ENCODE measurements at places on chromosomes 4 and X. TPM values are rescaled to one million over a fixed set of nuclear protein-coding genes. Genes with fewer than 3 reads are reported as not detected.
A peak's percentile ranks its signal among the peaks of the same experiment; 100 is the strongest.

DNA sequence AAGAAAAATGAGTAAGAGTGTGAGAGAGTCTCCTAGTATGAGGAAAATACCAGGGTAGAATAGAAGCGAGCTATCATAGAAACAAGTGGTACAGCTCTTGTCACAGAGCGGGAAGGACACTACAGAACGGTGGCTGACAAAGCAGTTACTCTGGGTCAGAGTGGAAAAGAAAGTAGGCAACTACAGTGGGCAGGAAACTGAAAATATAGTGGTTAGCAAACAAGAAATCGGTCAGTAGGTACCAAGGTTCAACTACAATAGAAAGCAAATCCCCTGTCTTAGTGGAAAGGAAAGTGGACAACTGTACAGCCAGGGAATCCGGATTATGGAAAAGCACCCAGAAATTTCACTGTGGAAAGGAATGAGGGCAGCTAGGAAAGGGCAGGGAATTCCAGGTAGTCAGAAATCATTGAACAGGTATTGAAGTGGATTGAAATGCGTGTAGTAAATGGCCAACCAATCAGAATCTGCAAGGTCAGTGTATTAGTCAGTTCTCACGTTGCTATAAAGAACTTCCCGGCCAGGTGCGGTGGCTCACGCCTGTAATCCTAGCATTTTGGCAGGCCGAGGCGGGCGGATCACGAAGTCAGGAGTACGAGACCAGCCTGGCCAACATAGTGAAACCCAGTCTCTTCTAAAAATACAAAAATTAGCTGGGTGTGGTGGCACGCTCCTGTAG is 219.6 kb upstream of the DIAPH2 start:
- H3K4me1 ChIP-seq, result no peaks in the 10 kb centered on the region
- H3K36me3 ChIP-seq, result no peaks in the 10 kb centered on the region
- H3K27ac ChIP-seq, result no peak overlapping the region
- H3K4me3 ChIP-seq, result no peak overlapping the region
- no peaks in the 10 kb centered on the region for H3K27me3 ChIP-seq
- DNase-seq, result no peak

DNA sequence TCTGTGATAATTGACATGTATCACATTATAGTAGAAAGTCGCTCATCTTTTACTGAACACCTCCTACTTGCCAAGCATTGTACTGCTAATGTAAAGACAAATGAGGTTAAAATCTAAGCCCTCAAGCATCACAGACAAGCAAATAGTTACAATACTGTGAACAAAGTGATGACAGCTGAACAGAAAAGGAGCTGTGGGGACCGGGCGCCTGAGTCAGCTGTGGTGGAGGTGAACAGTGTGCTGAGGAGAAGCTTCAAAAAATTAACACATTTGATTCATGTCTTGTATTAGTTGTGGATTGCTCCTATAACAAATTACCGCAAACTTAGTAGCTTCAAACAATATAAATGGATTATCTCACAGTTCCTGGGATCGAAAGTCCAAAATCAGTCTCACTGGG is 124.3 kb downstream of the MAPK10 start:
- no peaks in the 10 kb centered on the region for H3K36me3 ChIP-seq
- DNase-seq, result no peak
- no peaks in the 10 kb centered on the region for H3K4me1 ChIP-seq

DNA sequence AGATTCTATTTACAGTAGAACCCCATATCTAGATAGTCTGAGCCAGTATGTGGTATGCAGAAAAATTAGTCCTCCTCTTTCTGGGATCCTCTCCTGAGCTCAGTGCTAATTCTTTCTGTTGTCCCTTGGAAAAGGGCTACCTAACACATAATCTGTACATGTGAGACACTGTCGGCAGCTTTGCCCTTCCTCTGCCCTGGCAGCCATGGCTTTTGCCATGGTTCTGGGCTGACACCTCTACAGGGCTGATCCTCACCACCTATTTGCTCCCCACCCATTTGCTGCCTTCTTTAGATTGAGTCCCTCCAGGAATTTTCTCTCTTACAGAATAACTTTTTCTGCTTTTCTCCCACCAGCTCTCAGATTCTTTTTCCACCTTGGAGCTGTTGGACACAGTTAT is 64.7 kb upstream of the MAP9 start:
- H3K36me3 ChIP-seq, result no peaks in the 10 kb centered on the region
- no peak for DNase-seq
- no peak overlapping the region for H3K4me3 ChIP-seq
- no peak overlapping the region for H3K27ac ChIP-seq

- no peaks in the 10 kb centered on the region for H3K4me1 ChIP-seq
- H3K27me3 ChIP-seq, result no peaks in the 10 kb centered on the region
- peak; percentile 2 for DNase-seq
- no peaks in the 10 kb centered on the region for H3K36me3 ChIP-seq
Observed at GRCh38 chr4:2338754-2339457, 77.0 kb upstream of the MXD4 start.

DNA sequence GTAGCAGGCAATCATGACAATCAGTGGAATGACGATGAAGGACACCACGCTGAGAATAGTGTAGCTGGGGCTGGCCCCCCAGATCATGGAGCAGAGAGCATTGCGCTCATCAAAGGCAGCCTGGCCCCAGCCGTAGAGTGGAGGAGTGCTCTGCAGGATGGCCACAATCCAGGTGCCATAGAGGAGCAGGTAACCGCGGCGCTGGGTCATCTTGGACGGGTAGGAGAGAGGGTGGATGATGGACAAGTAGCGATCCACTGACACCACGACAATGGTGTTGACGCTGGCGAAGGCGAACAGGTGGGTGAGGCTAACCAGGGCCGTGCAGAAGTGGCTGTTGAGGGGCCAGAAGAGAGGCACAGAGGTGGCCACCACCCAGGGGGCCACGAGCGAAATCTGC is 2.8 kb downstream of the GPR101 start:
- no peak for DNase-seq
- H3K27me3 ChIP-seq, result peaks cover 62% of the 10 kb centered on the region
- peaks cover 8% of the 10 kb centered on the region for H3K4me1 ChIP-seq
- H3K4me3 ChIP-seq, result peak overlapping the region; percentile 25
- H3K36me3 ChIP-seq, result no peaks in the 10 kb centered on the region
- no peak overlapping the region for H3K27ac ChIP-seq

DNA sequence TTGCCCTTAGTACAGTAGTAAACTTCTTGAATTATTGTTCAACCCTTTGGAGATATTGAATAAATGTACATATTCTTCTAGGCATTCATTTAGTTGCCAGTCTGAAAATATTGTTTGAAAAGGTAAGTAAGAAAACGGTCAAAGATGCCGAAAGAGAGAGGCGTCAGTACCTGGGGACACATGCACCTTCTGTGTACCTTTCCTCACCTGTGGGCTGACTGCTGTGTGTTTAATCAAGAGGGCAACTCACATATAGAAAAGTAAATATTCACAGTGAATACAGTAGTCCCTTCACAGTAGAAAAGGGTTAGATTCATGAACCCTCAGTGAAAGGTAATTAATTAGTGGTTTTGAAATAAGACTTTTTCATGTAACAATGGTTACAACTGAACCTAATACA is 6.9 kb downstream of the ANXA10 start:
- no peak overlapping the region for H3K27ac ChIP-seq
- no peaks in the 10 kb centered on the region for H3K27me3 ChIP-seq
- H3K4me3 ChIP-seq, result no peak overlapping the region

- no peak overlapping the region for H3K27ac ChIP-seq
- no peaks in the 10 kb centered on the region for H3K36me3 ChIP-seq
- DNase-seq, result no peak
- no peak overlapping the region for H3K4me3 ChIP-seq
- peaks cover under 1% of the 10 kb centered on the region for H3K27me3 ChIP-seq
- H3K4me1 ChIP-seq, result no peaks in the 10 kb centered on the region
Observed at GRCh38 chr4:123583043-123583442, 186.4 kb downstream of the SPRY1 start.

Gene SMR3B
- not detected for total RNA-seq

Gene IL2
- 0.84 TPM for total RNA-seq

All from activated CD4-positive, alpha-beta T cell treated with anti-CD3 and anti-CD28 coated beads, Interleukin-2, amount 10 ng/mL, durations not matched to agents 7 days and 5 days (primary cell).